Posterior cingulate gyrus (tissue), 11 donors: ENCODE measurements at places on chromosomes 6 and 20.

- DNase-seq: no peak
These were observed 66.0 kb downstream of the UBR2 start for GRCh38 chr6:42629845-42630244.

- no peak for DNase-seq
These were observed at the start of gene SNPH for GRCh38 chr20:1266167-1266973. Gene SNPH, plus strand, starts transcription at chr20:1266294. Its CDS starts 29,946 bp downstream, at chr20:1296240.

GRCh38 chr20:11797156-11797555 is 120.5 kb upstream of the BTBD3 start:
- no peak for DNase-seq

GRCh38 chr6:73704260-73704659 is 8.3 kb downstream of the CD109 start:
- no peak for DNase-seq

GRCh38 chr20:23358923-23359593 is 2.9 kb upstream of the GZF1 start:
- no peak for DNase-seq

- no peak for DNase-seq
These were observed 21.6 kb upstream of the FBXO9 start for GRCh38 chr6:53043581-53043980.

- no peak for DNase-seq
These were observed 988 bp downstream of the TIAM2 start for GRCh38 chr6:154996016-154996590.

- DNase-seq: no peak
These were observed 4.9 kb downstream of the SPINT4 start for GRCh38 chr20:45727044-45727443.

DNA sequence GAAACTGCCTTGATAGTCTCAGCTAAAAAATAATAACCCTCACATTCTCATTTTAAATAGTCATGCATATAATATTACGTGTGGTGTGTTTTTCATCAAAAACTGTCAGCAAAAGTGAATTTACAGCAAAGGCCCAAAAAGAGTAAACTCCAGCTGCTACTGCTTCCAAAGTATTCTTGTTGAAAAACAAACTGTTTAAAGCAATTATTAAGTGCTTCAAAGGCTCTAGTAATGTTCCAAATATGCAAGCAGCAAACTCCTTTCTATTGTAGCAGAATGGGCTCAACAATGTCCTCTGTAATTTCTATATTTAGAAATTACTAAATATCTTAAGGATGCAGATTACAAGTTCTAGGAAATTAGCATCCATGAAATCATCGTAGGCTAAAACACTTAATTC is 280.0 kb upstream of the TBX18 start:
- no peak for DNase-seq

GRCh38 chr6:63817492-63818050 is 182.0 kb downstream of the PHF3 start:
- DNase-seq: no peak

DNA sequence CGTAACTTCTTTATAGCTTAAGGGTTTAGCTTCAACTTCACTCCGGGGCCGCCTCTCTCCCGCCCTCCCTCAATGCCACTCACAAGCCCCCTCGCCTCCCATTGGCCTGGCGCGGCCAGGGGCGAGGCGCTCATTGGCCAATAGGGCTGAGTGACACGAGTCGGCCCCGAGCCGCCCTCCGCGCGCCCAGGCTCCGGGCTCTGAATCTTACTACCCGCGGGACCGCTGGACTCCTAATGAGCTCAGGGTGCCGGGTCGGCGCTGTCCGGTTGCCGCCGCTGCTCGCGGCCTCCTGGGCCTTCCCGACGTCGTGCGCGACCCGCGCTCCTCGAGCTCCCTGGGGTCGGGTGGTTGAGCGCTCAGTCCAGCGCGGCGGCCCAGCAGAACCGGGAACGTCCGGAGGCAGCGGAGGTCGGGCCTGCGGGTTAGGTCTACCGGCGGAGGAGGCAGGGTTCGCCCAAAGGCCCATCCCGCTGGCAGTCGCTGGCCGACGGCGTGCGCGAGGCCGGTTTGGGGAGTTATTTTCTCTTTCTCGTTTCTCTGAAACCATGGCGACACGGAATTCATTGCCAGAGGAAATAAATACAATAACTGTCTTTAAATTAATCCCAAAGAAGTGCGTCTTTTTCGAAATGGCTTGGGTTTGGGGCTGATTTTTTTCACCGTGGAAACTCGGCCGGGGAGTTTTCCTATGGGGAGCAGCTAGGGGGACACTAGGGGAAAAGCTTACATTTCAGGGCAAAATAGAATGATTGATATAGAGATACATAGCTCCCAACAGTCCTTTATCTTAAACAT is at the start of gene SIM1:
Gene SIM1, minus strand, starts transcription at position 19 of the 798 bp plus-strand sequence. CDS start 1,453 bp downstream, outside the sequence.
- DNase-seq: peak; percentile 84

GRCh38 chr6:19368511-19368910 is 468.7 kb upstream of the ID4 start:
- no peak for DNase-seq

DNA sequence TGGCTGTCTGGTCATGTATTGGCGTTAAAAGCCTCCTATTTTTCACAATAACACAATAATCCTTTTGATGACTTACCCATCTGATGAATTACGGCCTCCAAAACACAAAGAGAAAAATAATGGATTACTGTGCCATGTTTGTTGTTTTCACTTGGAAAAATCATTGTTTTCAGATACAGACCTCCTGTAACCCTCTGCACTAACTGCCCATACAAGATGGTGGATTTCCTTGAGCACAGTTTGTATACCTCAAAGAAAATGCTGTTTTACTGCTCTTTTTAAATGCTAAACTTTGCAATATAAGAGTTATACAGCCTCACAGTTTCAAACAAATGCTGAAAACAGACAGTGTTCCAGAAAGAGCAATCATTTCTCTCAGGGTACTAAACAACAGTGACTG is 61.0 kb downstream of the SMLR1 start:
- DNase-seq: no peak
